ENCODE measurements at places on chromosomes 7 and 10.

- no peak for DNase-seq
These were observed 182.6 kb upstream of the RNF32 start for GRCh38 chr7:156458011-156458410.

DNA sequence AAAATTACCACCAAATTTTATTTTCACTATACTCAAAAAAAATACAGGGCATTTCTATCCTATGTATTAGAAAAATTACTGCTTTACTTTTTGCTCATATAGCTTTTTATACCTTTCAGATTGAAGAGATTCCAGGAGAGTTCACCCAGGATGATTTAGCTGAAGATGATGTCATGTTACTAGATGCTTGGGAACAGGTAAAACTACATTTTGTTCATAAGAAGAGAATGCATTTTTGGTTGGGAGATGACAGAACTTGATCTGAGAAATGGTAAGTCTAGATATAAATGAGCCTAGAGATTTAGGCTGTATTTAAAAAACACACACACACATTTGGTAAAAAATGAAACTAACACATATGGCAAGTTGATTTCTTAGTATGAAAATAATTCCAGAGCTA is 38.1 kb upstream of the ARL4A start:
- DNase-seq, result no peak

- no peak for DNase-seq
These were observed 22.5 kb downstream of the SEMA3D start for GRCh38 chr7:85164376-85164775.

DNA sequence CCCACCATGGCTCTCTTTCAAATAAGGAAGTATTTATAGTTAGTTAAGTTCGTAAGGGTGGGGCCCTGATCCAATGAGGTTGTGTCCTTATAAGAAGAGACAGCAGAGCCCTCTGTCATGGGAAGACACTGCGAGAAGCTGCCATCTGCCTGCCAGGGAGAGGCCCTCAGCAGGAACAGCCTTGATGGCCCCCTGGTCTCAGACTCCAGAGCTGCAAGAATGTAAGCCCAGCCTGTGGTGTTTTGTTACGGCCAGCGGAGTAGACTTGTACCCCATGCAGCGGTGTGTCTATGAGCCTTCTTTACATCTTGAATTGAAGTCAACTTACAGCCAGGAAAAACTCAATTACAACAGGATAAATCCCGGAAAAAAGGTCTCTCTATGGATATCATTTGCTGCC is 14.3 kb upstream of the LARP4B start:
- no peak for DNase-seq

- DNase-seq, result no peak
These were observed 16.4 kb downstream of the OPN1SW start for GRCh38 chr7:128759242-128759641.

DNA sequence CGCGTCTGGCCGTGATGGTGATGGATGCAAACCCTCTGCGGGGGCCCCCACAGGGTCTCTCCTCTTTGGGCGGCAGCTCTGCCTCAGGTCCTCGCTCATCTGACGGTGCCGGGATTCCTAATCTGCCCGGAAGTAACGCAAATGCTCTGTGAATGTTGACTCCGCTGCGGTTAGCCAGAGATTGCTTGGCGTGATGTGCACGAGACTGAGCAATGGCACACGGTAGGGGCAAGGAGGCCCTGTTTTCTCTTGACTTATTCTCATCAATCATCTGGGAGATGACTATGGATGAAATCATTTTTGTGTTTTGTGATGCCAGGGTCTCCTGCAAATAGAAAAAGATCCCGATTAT is 116.5 kb upstream of the ADAM12 start:
- no peak for DNase-seq

DNA sequence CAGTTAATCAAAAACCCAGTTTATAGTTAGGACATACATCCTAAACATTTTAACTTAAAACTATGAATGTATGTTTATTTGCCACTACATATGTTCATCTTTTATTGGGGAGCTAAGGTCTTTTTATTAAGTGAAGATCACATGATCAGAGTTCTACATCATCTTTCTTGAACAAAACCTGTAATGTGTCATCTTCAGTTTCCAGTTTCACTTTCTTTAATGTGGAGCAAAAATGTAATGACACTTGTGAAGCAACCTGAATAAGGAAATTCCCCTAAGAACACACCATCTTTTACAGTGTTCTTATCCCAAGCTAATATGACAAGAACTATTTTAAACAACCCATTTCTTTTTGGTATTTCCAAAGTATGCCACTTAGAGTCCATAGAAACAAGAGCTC is 166.7 kb upstream of the BET1 start:
- DNase-seq, result no peak

DNA sequence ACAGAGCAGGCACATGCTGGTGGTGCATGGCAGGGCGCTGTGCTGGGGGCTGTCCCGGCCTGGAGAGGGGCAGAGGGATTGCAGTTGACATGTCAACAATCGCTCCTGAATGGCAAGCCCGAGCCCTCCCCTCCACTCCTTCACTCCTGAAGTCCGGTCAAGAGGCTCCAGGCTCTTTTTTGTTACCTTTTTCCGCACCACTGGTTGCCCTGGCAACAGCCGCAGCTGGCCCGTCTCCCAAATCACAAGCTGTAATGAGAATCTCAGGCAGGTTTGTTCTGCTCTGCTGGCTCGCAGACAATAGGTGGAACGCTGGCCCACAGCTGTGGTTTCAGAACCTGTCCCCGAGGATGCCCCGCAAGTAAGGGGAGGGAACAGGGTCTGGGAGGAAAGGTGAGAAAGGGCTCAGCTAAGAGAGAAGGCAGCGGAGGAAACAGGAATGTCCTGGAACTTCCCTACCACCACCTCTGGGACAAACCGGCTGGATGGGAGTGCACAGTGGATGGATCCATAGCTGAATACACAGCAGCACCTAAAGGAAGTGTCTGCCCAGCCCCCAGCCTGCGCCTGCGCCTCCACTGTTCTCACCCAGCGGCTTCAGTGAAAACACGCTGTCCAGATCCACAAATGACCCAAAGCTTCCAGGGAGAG is 58.9 kb downstream of the CALML3 start:
- peak; percentile 94 for DNase-seq

GRCh38 chr7:27590416-27590815 is 72.3 kb downstream of the HIBADH start:
- no peak for DNase-seq

GRCh38 chr7:2269991-2270460 is 28.0 kb downstream of the NUDT1 start:
- no peak for DNase-seq

DNA sequence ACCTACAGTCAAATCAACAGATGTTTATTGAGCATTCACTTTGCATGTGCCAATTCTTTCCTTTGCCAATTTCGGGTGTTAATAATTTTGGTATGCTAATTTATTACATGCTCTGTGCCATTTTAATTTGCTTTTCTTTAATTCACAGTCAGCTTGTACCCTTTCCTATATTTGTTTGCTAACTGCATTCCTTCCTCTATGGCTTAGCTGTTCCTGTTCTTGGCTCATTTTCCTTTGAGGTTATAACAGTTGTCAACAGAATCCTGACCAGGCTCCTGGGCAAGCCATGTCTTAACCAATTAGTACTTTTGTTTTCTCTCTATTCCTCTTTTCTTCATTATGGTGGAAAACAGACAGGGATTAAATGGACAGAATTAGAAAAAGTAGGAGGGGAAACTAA is 73.6 kb upstream of the RPA3 start:
- no peak for DNase-seq

GRCh38 chr10:26310361-26310760 is 93.8 kb downstream of the GAD2 start:
- DNase-seq, result no peak

All from NCI-H146 (cell line).